Peyer's patch (tissue), 4 donors: ENCODE measurements at places on chromosomes 5 and 9. TPM values are rescaled to one million over a fixed set of nuclear protein-coding genes. Genes with fewer than 3 reads are reported as not detected.

DNA sequence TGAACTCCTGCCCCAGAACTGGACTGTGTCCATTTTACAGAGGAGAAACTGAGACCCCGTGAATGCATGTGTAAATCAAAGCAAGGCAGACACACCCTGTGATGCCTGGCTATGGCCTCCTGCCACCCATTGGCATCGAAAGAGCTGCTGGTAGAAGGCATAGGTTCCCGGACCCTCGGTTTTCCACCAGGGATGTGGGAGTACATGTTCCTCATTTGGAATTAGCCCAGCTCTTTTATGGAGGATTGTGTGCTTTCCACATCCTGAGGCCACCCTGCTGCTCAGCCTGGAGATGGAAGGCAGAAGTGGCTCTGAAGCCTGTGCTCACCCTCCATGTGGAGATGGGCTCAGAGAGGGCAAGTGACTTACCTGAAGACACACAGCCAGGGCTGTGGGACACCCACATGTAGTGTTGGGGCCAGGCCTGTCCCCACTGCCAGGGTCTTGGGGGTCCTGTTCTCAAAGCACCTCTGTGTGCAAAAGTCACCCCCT is 2.8 kb downstream of the SUSD3 start:
- peak overlapping the region; percentile 68 for H3K27ac ChIP-seq
- peaks cover 46% of the 10 kb centered on the region for H3K4me1 ChIP-seq
- peak overlapping the region; percentile 8 for H3K4me3 ChIP-seq
- no peaks in the 10 kb centered on the region for H3K36me3 ChIP-seq

The STPG3 gene
- not detected for total RNA-seq

DNA sequence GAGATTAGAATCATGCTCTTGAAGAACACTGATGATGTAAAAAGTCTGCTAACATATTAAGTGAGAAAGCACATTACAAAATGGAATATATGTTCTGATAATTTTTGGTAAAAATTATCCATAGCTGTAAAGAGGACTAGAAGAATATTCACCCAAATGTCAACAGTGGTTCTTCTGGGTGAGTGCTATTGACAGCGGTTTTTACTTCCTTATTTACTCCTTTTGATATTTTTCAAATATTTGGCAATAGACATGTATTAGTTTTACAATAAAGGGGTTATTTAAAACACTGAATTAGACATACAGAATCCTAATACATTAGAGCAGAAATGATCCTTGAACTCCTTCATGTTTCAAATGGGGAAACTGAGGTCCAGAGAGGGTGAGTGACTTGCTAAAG is 26.9 kb upstream of the MEGF9 start:
- no peak overlapping the region for H3K4me3 ChIP-seq

- H3K27me3 ChIP-seq, result no peaks in the 10 kb centered on the region
- no peaks in the 10 kb centered on the region for H3K36me3 ChIP-seq
- DNase-seq, result no peak
- no peaks in the 10 kb centered on the region for H3K4me1 ChIP-seq
- no peak overlapping the region for H3K4me3 ChIP-seq
These were observed 276.7 kb downstream of the AUH start for GRCh38 chr9:91084896-91085516.

DNA sequence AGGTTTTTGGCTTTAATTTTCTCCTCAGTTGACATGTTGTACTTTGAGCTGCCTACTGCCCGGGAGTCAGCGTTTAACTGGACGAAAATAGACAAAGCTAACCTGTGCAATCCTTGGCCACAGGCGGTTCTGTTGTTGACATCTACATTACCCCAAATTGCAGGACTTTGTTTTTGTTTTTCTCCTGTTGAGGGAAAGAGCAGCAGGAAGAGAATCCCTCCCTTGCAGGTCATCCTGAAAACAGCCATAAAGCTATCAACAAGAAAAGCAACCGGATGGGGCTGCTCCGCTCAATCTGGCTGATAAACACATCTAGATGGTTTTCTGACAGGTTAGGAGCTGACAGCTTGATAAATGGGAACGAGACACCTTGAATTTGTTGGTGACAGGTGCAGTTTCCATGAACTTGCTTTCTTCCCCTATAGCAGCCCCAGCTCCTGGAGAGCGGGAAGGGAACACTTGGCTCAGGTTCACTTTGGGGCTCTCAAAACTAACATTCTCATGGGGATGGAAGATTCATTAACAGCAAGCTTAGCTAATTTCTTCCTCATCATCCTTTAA is 331.5 kb downstream of the SLIT3 start:
- H3K4me1 ChIP-seq, result no peaks in the 10 kb centered on the region
- no peak for DNase-seq

DNA sequence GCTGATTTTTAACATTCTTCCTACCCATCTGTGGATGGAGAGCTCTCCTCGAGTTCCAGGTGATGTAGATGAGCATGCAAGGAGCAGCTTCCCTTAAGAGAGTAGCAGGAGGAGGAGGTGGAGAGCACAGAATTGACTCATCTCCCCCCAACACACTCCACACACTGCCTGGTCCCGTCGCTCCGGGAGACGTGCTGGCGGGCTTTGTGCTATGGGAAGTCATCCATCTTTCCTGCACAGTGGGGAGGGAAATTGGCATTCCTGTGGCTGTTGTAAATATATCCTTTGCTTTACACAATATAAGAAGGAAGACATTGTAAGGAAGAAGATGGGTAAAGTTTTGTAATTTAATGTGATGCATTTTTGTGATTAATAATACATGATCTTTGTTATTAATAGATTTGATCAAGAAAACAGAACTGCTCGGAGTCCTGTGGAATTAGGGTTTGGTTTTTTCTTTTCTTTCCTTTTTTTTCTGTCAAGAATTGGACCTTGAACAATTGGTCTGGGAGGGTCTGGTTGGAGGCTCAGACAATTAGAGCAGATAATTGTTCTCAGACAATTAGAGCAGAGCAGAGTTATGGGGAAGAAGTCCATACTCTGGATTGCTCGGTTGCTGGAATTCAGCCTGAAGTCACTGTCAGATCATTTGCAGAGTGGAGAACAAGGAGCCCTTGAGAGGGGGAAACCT is 297.8 kb downstream of the GADD45G start:
- H3K4me1 ChIP-seq, result no peaks in the 10 kb centered on the region
- no peaks in the 10 kb centered on the region for H3K36me3 ChIP-seq
- no peak overlapping the region for H3K27ac ChIP-seq
- H3K27me3 ChIP-seq, result no peaks in the 10 kb centered on the region
- no peak overlapping the region for H3K4me3 ChIP-seq
- peak; percentile 13 for DNase-seq

DNA sequence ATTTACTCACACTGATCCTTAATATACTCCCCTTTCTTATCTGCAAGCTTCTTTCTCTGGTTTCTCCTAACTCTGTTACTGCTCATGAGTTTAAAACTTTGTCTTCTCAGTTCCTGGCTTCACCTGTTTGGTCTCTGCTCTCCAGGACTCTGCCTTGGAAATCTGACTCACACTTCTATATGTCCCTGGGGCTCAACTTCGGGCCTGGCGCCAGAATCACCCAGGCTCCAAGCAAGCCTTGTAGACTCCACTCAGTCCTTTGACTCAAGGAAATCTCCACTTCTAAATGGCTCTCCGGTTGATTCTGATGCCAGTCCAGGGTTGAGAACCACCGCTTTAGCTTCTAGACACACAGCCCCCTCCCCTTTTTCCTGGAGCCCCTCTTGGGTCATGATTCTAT is 57.8 kb downstream of the TMC1 start:
- H3K4me3 ChIP-seq, result no peak overlapping the region
- no peaks in the 10 kb centered on the region for H3K4me1 ChIP-seq
- no peaks in the 10 kb centered on the region for H3K36me3 ChIP-seq
- DNase-seq, result peak; percentile 80
- H3K27ac ChIP-seq, result peak overlapping the region; percentile 32
- H3K27me3 ChIP-seq, result no peaks in the 10 kb centered on the region

The TLE1 gene
- total RNA-seq, result 18.7 TPM

- no peak overlapping the region for H3K27ac ChIP-seq
- H3K36me3 ChIP-seq, result no peaks in the 10 kb centered on the region
- no peaks in the 10 kb centered on the region for H3K4me1 ChIP-seq
- no peak overlapping the region for H3K4me3 ChIP-seq
These were observed 41.8 kb downstream of the LYRM7 start for GRCh38 chr5:131212471-131213021.

- H3K36me3 ChIP-seq, result no peaks in the 10 kb centered on the region
- H3K27me3 ChIP-seq, result no peaks in the 10 kb centered on the region
- no peak overlapping the region for H3K27ac ChIP-seq
- no peak overlapping the region for H3K4me3 ChIP-seq
- H3K4me1 ChIP-seq, result no peaks in the 10 kb centered on the region
These were observed 13.7 kb downstream of the IL31RA start for GRCh38 chr5:55864606-55865541.

DNA sequence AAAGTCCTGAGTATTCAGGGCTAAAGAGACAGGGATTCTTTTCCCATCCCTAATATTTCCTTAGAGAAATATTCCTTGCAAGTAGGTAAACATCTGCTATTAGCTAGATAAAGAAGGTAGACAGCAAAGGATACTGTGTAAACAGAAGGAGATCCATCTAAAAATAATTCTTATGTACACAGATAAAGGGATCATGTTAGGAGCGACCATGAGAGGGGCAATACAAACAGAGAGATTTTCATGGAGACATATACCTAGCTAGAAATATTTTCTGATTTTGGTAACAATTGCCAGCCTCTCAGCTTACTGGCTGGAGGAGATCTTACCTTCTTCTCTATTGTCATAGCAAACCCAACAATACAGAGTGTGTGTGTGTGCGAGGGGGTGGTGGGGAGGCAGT is 184.6 kb upstream of the DMAC1 start:
- DNase-seq, result no peak
- H3K4me1 ChIP-seq, result no peaks in the 10 kb centered on the region
- no peaks in the 10 kb centered on the region for H3K36me3 ChIP-seq

The C5 gene
- total RNA-seq, result 2.5 TPM

DNA sequence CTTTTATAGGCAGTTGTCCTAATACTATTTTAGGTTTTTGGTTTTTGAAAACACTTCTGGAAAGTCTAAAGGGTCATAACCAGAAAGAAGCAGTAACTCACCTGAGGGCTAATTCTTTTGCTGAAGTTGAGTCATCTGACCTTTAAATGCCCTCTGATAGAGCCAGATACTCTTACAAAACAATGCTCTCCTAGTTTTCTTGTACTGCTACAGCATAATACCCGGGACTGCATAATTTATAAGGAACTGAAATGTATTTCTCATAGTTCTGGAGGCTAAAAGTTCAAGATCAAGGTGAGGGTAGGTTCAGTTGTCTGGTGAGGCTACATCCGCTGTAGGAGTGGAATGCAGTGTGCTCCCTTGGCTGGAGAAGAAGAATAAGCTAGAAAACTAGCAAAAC is 670.3 kb downstream of the TLE4 start:
- no peaks in the 10 kb centered on the region for H3K4me1 ChIP-seq
- no peak for DNase-seq
- H3K27me3 ChIP-seq, result no peaks in the 10 kb centered on the region
- H3K27ac ChIP-seq, result no peak overlapping the region
- no peak overlapping the region for H3K4me3 ChIP-seq

GRCh38 chr9:114674076-114674797 is 7.8 kb downstream of the TEX48 start:
- no peak overlapping the region for H3K27ac ChIP-seq
- no peaks in the 10 kb centered on the region for H3K36me3 ChIP-seq
- no peak overlapping the region for H3K4me3 ChIP-seq
- no peaks in the 10 kb centered on the region for H3K27me3 ChIP-seq
- H3K4me1 ChIP-seq, result no peaks in the 10 kb centered on the region
- no peak for DNase-seq

GRCh38 chr9:129919841-129920240 is 84.6 kb downstream of the USP20 start:
- DNase-seq, result no peak
- H3K27ac ChIP-seq, result no peak overlapping the region
- peaks cover 11% of the 10 kb centered on the region for H3K36me3 ChIP-seq

The KIAA1958 gene
- 13.1 TPM for total RNA-seq

- no peak overlapping the region for H3K4me3 ChIP-seq
- no peak overlapping the region for H3K27ac ChIP-seq
- H3K36me3 ChIP-seq, result no peaks in the 10 kb centered on the region
- no peaks in the 10 kb centered on the region for H3K4me1 ChIP-seq
These were observed 116.0 kb downstream of the FGF1 start for GRCh38 chr5:142569905-142570304.

The EPB41L4B gene
- total RNA-seq, result 135 TPM

DNA sequence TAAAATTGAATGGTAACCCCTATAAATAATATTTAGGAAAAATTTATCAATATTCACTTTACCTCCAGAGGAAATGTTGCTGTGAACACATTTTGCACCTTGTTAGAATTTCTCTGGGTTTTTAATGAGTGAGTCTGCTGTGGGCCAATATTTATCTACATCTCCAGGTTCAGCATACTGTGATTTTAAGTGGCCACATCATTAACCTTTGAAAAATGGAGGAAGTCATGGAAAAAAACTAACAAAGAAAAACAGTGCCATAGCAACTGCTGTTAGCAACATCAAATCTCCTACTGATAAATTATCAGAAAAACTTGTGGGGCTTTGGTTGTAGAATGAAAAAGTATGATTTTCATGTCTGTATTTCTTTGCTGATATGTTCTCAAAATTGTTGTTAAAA is 55.0 kb downstream of the CD180 start:
- H3K4me1 ChIP-seq, result no peaks in the 10 kb centered on the region
- peaks cover 38% of the 10 kb centered on the region for H3K36me3 ChIP-seq
- no peak for DNase-seq
- H3K27ac ChIP-seq, result no peak overlapping the region
- H3K27me3 ChIP-seq, result no peaks in the 10 kb centered on the region

The PDLIM4 gene
- total RNA-seq, result 19.0 TPM
